NCI-H526 (cell line): ENCODE measurements at places on chromosomes 13 and 19.

DNA sequence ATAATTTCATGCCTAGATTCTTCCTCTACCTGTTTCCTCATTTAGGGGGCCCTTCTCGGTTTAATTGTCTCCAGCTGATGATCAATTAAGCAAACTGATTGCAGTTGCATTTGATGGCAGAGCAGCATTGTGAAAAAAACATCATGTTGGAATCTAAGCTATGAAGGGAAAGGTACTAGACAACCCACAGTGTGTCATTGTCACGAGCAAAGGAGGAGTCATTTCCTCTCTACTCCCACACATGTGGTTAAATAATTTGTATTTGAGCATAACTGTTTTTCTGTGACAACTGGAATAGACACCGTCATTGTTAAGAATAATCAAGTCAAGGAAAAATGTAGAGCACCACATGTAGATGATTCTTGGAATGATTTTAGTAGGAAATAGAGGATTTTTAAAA lies 240.3 kb downstream of the DCT start:
- DNase-seq: no peak

DNA sequence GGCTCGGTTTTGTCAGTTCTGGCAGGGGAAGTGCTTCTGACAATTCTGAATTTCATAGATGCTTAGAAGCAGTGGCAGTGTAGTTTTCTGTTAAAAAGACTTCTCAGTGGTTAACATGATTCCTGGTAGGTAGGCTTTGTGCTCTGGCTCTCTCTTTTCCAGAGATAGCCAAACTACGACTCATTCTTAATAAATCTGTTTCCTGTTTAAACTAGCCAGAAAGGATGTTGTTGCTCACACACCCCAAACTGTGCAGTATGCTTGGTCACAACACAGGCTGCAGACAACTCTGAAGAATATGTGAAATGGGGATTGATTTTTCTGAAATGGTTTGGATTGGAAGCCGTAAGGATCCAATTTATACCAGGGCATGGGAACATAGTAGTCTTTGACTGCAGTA lies 711.5 kb downstream of the PCDH17 start:
- DNase-seq: no peak

- DNase-seq: peak; percentile 72
Observed at GRCh38 chr19:38224014-38224862, at the start of gene DPF1. TSS of gene DPF1 (minus strand) at chr19:38224222. CDS start at chr19:38224142, 80 bp downstream.

DNA sequence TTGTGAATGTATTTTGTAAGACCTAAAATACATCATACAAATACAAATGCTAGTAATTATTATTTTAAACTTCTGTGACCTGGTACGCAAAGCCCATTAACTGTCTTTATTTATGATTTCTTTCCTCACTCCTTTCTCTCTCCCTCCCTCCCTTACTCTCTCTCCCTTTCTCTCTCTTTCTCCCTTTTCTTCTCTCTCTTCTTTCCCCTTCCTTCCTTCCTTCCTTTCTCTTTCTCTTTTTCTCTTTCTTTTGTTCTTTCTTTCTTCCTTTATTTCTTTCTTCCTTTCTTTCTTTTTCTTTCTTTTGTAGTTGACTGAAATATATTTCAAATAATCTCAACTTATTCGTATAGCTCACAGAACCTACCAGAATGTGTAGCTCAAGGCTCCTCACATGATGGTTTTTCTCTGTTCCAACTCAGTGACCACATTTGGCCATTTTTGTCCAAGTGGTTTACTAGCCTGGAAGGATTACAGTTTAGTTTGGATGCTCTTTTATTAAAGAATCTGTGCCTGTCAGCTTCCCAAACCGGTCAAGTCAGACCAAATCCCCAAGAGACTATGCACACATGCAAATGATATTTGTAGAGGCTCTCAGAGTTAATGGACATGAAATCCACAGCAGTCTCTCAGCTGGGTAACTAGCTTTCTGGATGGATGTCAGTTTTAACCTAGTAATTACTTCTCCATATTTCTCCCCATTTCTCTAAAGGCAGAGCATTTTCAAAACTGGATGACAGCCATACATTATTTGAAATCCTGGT lies 71.7 kb downstream of the POSTN start:
- DNase-seq: peak; percentile 38

- DNase-seq: no peak
Observed at GRCh38 chr19:18109341-18109732, 11.8 kb downstream of the MAST3 start.

- DNase-seq: no peak
Observed at GRCh38 chr13:56906909-56907308, 233.8 kb upstream of the PRR20A start.

DNA sequence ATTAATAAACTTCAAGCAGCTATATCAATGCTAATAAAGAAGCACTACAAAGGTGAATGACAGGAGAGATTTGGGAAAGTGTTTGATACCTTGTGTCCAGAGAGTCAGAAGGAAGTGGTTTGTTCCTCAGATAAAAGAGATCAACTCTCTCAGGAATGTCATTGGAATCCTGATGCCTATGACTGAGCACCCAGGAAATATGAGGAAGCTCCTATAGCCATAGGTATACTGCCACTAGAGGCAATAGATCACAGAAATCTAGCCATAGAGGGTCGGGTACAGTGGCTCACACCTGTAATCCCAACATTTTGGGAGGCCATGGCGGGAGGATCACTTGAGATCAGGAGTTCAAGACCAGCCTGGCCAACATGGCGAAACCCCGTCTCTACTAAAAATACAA lies 612.6 kb downstream of the DACH1 start:
- DNase-seq: no peak

- DNase-seq: peak; percentile 72
Observed at GRCh38 chr13:112885782-112886268, 83.2 kb upstream of the MCF2L start.

GRCh38 chr13:36454987-36455386 lies 22.7 kb downstream of the CCNA1 start:
- DNase-seq: no peak
